Stomach (tissue), 19 donors: ENCODE measurements at places on chromosomes 11 and 22. TPM values are rescaled to one million over a fixed set of nuclear protein-coding genes. Genes with fewer than 3 reads are reported as not detected.

Gene PYGM
- total RNA-seq, result 0.58 TPM

DNA sequence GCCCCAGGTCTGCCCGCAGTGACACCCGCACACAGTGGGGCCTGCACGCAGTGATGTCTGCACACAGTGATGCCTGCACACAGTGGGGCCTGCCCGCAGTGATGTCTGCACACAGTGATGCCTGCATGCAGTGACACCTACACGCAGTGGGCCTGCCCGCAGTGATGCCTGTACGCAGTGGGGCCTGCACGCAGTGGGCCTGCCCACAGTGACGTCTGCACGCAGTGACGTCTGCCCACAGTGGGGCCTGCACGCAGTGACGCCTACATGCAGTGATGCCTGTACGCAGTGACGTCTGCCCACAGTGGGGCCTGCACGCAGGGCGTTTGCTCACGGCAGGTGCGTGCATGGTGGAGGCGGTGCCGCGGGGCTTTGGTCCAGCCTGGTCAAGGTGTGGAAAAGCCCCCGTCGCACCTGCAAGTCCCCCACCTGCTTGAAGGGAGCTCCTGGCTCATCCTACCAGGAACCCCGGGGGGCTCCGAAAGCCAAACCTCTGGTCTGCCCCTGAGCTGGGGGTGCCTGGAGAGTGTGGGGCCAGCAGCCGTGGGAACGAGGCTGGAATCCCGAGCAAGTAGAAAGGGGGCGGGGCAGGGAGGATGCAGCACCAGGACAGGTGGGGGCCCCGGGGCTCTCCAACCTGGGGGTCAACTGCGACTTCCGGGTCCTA is 8.9 kb upstream of the SYT8 start:
- no peak for DNase-seq

DNA sequence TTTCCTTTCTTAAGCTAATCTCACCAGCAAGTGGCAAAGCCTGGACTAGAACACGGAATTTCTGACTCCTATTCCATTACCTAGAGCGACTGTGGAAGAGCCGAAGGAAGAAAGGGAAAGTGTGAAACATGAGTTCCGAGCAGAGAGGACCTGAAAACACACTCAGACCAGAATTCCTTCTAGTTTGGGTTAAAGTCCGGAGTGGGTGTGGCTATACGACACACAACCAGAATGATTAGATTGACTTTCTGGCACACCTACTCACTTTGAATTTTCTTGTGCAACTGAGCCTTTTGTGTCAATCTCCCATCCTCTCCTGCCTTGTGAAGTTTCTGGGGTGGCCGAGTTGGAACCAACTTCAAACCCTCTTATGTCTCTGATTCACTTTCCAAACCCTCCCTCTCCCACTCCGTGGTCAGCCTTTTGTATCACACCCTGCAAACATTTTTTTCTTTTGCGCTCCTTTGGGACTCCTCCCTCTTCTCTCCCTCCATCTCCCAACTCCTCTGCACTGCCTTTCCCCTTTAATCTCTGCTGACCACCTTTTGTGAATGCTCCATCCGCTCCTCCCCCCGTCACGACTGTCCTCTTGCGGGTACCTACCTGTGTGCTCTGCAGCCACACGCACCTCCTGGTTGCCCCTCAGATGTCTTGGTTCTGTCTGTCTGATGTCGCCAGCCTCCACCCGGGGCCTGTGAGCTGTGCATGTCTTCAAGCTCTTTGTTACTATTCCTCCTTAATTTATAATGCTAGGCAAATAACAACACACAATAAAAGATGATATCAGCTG is 86.3 kb upstream of the BLID start:
- no peak for DNase-seq

- DNase-seq, result no peak
Measured at GRCh38 chr11:15158351-15159015, 43.8 kb downstream of the INSC start.

DNA sequence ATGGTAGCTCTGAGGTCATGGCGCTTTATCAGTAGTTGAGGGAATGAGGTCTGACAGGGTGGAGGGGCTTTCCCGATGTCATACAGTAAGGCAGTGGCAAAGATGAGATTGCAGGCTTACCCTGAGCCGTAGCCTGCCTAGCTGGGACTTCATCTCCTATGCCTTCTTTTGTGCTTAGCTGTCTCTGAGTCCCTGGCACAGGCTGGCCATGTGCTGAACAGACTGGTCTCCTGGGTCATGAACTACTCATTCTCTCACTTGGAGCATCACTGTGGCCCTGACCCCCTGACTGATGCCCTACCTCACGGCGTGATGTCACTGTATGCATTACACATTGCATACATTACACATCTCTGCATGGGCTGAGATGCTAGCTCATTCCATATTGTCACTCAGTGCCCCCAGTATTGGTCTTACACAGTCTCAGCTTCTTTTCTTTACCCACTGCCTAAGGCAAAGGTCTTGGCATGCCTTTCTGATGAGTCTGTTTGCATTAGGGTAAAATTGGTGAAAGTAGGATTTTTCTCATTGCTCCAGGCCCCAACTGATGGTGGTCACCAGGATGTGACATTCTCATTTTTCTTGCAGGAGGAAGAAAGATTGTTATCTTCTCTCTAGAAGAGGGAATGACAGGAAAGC is 389.4 kb upstream of the CADM1 start:
- no peak for DNase-seq

GRCh38 chr11:118105657-118106305 is 19.0 kb upstream of the SMIM35 start:
- DNase-seq, result no peak
